Adrenal gland (tissue), 19 donors: ENCODE measurements at places on chromosomes 1 and 21. TPM values are rescaled to one million over a fixed set of nuclear protein-coding genes. Genes with fewer than 3 reads are reported as not detected.

DNA sequence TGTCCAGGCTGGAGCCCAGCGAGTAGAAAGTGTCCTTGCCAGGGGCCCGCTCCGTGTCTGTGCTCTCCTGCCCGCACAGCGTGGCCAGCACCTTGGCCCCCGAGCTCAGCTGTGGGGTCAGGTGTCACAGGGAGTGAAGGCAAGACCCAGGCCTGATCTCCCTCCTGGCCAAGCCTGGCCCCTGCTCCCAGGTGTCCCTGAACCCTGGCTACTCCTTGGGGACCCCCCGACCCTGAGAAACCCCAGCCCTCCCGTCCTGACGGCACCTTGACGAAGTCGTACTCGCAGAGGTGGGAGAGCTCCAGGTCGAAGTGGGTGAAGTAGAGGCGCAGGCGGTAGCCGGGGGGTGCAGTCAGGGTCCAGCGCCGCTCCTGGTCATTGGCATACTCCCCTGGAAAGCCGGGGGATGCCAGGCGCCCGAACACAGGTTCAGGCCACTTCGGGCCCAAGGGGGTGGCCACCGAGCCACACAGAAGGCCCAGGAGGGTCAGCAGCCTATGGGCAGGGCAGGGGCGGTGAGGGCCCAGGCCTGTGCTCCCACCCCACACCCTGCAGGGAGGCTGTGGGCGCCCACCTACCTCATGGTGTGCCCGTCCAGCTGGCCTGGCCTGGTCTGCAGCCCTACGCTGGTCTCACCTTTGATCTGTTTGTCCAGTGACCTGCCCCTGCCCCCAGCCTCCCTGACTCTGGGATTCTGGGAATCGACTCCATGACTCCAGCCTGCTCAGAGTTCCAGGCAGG, at the start of gene MASP2:
TSS of gene MASP2 (minus strand) at position 615 of the 741 bp plus-strand sequence. CDS start at position 583, 32 bp downstream.
- DNase-seq: no peak

GRCh38 chr1:43275826-43276620, 6.2 kb downstream of the TMEM125 start:
- no peak for DNase-seq

GRCh38 chr1:51518033-51518585, 957 bp downstream of the EPS15 start:
- no peak for DNase-seq

GRCh38 chr1:17731460-17731859, 23.7 kb upstream of the ACTL8 start:
- no peak for DNase-seq

DNA sequence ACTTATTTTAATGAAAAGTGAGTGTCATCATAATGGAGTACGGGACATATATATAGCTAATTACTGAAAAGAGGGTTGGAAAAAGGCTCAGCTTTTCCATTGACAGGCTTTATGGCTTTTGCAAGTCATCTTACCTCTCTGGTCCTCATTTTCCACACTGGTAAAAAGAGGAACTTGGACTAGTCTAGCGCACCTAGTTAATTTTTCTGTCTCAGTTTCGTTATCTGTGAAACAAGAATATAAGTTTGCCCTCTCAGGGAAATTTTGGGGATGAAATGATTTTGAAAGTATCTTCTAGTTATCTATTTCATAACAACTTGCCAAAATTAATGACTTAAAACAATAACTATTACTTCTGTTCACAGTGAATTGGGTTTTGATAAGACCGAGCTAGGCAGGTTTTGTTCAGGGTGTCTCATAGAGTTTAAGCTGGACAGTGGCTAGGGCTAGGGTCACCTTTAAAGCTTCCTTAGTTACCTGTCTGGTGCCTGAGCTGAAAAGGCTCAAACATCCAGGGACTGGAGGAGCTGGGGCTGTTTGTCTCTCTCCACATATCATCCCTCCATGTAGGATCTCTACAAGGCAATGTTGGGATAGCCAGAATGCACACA, 91.7 kb downstream of the TYW3 start:
- no peak for DNase-seq

GRCh38 chr1:47181955-47182675, 7.7 kb downstream of the PDZK1IP1 start:
- no peak for DNase-seq

- no peak for DNase-seq
Measured at GRCh38 chr1:99227056-99227897, 37.0 kb upstream of the PLPPR4 start.

- no peak for DNase-seq
Measured at GRCh38 chr1:208198236-208198635, 45.9 kb downstream of the PLXNA2 start.

DNA sequence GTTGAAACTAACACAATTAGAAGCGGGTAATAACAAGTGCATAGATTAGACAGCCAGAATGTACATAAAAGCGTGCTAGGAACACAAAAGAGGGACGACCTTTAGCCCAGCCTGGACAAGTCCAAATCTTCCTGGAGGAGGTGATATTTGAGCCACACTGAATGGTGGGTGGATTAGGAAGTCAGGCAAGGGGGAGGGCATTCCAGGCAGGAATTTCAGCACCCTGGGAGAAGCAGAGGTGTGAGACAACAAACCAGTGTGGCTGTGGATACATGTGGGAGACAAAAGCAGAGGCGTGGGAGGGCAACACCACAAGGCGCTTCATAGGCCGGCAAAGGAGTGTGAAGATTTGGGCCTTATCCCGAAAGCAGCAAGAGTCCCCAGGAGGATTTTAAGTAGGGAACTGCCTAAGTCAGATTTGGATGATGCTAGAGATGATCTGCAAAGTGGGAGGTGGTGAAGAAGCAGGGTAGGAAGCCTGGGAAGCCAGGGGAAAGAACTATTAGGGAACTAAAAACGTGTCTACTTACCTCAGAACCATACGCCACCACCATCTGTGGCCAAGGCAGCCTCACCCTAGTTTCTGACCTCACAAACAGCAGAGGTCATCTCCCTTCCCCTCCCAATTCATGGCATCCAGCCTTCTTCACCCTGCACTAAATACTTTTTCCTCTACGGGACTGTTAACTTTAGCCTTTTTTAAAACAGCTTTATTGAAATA, 81.8 kb downstream of the GLUL start:
- no peak for DNase-seq

GRCh38 chr1:46173361-46173856, 1.5 kb upstream of the TSPAN1 start:
- DNase-seq: no peak

- DNase-seq: no peak
Measured at GRCh38 chr1:205929496-205930194, 13.6 kb downstream of the SLC26A9 start.

The OR2M3 gene
- total RNA-seq: 0.04 TPM

The ADGRL2 gene
- 54.6 TPM for total RNA-seq

The NR0B2 gene
- 11.4 TPM for total RNA-seq

The SIK1 gene
- 0.55 TPM for total RNA-seq

The NMNAT2 gene
- total RNA-seq: 4.1 TPM

The AIRE gene
- total RNA-seq: not detected
